ENCODE measurements at places on chromosomes 12 and 14.

- no peak for DNase-seq
Measured at GRCh38 chr12:28629691-28630090, 439.4 kb downstream of the CCDC91 start.

- no peak for DNase-seq
Measured at GRCh38 chr12:2835691-2836403, 1.0 kb upstream of the NRIP2 start.

DNA sequence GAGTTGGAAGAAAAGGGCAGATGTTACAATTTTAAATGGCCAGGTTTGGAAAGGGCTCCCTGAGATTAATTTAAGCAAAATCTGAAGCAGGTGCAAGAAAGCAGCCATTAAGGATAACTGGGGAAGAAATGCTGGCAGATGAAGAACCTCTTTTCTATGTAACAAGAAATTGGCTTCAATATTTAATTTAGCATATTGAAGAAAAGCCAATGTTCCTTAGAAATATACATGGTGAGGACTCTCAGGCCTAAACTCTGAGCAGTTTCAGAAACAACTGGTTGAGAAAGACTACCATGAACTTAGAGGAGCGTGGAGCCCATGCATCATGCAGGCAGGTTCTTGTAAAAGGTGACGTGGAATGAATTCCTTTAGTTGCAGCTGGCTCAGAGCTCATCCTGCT, 152.8 kb downstream of the LRIG3 start:
- DNase-seq, result no peak

- DNase-seq, result no peak
Measured at GRCh38 chr12:84357314-84357713, 555.3 kb downstream of the SLC6A15 start.

- no peak for DNase-seq
Measured at GRCh38 chr12:4975574-4975973, 65.9 kb downstream of the KCNA1 start.

DNA sequence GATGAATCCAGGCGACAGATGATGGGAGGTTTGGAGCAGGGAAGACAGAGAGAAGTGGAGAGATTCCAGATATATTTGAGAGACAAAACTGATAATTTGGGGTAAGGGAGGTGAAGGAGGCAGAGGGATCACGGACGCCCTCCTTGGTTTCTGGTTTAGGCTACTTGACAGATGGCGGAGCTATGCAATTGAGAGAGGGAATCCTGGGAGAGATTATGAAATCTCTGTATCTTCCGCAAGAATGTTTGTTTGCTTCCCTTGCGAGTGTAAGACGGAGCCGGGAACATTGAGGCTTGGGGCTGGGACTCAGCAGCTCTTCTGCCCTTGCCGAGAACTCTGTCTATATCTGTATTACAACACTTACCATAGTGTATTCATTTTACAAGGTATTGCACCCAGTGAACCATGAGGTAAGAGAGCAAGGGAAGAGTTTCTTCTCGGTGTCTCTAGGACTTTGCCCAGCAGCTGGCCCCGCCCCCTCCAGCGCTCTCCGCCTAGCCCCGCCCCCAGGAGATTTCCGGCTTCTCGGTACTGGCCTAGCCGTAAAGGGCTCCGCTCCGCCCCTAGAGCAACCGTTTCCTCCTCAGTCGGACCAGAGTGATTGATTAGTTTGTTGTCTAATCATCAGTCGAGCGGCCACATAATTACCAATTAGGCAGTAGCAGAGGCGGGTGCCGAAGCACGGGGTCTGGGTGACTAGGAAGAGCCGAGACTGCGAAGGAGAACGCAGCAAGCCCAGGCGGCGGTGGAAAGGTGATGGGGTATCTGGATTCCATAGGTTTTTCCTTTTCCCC, at the start of gene PRR13:
TSS of gene PRR13 (plus strand) at position 695 of the 794 bp plus-strand sequence. CDS start 981 bp downstream, outside the sequence.
- peak; percentile 100 for DNase-seq

DNA sequence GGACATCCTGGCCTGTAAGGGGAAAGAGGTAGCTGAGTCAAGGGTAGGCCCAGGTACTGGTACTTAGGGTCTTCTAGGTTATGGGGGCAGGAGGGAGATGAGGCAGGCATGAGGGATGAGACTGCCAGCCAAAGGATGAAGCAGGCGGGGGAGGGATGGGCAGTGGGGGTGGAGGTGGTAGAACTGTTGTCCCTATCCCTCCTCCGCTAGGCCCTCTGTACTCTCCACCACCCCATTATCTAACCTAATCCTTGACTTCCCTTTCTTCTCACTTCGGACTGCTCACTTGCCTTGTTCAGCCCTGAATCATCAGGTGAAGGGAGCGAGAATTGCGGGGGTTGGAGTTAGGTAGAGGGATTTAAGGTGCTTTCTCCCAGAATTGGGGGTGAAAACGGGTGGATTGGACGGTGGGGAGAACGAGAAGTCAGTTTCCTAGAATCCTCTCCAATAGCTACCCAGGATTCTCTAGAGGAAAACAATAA, 562 bp downstream of the PAN2 start:
- no peak for DNase-seq

GRCh38 chr14:59320763-59321625, 132.5 kb downstream of the DAAM1 start:
- DNase-seq, result no peak

GRCh38 chr12:22543246-22544037, 900 bp downstream of the C2CD5 start:
- peak; percentile 33 for DNase-seq

DNA sequence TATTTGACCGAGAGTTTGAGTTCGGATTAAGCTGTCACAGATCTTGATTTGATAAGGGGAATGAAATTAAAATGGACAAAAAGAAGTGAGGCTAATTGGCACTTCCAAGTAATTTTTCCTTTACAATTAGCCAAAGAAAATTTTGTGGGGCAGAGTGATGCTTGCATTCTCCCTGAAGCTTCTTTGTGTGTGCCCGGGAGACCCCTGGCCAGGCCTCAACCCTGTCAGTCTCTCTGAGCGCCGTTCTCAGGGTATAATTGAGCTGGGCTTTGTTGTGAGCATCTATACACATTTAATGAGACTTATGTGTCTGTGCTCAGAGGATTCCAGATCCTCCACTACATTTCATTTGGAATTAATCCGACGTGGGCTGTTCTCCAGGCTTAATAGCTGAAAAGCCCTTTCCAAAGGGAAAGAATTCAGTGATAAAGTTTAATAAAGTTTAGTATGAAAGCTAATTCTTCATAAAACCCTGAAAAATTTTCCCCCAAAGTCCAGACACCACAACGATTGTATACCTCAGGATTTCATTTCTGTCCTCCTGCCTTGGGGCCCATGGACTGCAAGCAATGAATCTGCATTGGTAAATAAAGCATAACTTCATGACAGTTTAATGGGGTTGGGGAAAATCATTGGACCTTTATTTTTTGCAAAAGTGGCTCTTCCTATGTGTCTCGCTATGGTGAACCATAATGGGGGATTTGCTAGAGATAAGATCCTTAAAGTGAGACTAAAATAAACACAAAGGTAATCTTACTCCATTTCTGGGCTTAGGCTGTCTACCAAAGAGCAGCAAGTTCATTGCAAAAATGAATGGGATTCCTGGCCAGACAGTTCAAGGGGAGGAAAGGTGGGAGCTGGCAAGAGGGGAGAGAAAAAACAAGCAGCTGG, 292.6 kb downstream of the C12orf75 start:
- DNase-seq, result no peak

- DNase-seq, result no peak
Measured at GRCh38 chr12:122076743-122077495, 1.6 kb upstream of the MLXIP start.

DNA sequence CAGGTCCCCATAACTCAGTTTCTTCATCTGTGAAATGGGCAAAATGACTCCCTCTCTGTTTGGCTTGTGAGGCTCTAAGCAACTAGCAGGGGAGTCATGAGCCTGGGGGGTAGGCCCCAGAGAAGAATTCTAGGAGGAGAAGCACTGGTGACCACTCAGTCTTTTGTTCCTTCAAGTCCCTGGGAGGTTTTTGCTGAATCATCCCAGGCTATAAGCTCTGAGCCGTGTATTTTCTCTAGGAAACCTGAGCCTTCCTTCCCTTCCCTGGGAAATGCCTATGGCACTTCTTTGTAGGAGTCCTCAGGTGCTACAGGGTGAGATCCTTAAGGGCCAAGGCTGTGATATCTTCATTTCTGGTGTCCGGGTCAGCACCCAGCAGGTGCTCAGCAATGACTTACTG, 4.5 kb downstream of the RPH3A start:
- no peak for DNase-seq

GRCh38 chr12:55061024-55061423, 41.2 kb downstream of the NEUROD4 start:
- no peak for DNase-seq

GRCh38 chr14:80475074-80475473, 263.8 kb upstream of the DIO2 start:
- DNase-seq, result no peak

- DNase-seq, result no peak
Measured at GRCh38 chr12:25830456-25830855, 128.0 kb upstream of the RASSF8 start.

DNA sequence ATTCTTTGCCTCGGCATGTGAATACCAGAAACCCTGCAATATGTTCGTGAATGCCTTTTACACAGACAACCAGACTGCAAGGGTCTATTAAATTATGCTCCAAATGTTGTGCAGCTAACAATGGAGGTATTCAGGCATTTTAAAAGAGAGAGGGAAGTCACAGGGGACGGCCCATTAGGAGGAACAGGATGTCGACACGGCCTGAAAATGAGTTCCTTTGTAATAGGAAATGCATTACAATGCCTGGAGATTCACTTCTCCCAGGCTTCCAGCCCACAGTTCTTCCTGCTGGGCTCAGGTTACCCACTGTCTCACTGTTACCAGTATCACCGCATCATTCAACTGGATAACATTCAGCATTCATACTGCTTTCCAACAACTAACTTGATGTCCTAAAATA, 2.5 kb downstream of the DUSP6 start:
- DNase-seq, result peak; percentile 34

- DNase-seq, result no peak
Measured at GRCh38 chr14:105385698-105386365, 12.5 kb upstream of the TEX22 start.

- DNase-seq, result no peak
Measured at GRCh38 chr14:99779751-99780150, 13.5 kb upstream of the EML1 start.

DNA sequence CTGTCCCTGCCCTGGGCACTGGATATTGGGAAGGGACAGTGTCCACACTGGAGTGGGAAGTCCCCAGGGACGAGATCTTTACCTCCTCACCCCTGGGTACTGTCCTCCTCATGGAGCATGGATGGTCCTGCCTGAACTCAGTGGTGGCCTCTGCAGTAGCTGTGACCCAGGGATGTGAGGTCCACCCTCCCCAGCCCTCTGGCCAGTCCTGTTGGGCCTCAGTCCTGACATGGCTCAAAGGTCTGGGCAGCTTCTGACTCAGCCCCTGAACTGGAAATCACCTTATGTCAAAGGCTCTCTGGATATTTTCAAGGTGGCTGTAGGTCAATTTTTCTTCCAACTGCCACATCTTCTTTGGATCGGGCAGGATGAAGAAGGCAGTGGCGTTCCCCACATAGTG, 24.4 kb downstream of the SERPINA1 start:
- no peak for DNase-seq

DNA sequence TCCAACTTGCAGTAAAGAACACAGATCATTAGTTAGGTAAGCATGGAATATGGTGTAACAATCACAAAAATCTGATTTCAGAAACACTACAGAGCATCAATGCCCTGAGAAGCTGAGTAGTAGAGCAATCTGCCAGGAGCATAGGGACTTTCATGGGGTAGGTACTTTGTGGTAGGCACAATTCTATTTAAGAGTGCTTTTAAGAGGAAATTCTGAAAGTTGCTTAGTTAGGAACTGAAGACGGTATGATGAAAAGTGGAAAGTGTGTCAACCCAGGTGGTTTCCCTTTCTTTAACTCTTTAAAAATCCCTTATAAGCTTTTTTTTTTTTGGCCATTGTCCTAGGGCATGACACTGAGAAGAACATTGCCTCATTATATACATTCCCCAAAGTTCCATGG, 535.7 kb upstream of the FBXO33 start:
- no peak for DNase-seq

DNA sequence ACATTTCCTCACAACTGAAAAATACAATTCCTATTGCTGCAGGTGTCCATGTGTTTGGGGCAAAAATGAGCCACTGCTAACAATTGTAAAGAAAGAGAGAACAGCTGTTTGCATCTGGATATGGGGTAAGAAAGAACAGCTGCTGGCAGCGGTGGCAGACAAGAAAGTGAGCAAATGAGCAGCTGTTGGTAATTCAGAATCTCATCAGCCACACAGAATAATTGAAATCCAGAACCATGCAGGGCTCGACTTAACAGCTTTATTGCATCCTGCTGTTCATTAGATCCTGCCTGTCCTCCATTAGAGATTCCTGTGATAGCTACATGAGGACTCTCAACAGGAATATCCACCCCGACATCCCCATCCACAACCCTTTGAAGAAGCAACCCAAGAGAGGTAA, 62.5 kb upstream of the TSPAN8 start:
- no peak for DNase-seq

- peak; percentile 5 for DNase-seq
Measured at GRCh38 chr14:51419685-51420084, 179.6 kb downstream of the TMX1 start.

GRCh38 chr12:124497039-124497438, 70.4 kb downstream of the NCOR2 start:
- DNase-seq, result no peak

GRCh38 chr14:58118097-58118815, 33.8 kb downstream of the ARMH4 start:
- DNase-seq, result no peak

- no peak for DNase-seq
Measured at GRCh38 chr12:97536353-97536752, 73.7 kb downstream of the RMST start.

DNA sequence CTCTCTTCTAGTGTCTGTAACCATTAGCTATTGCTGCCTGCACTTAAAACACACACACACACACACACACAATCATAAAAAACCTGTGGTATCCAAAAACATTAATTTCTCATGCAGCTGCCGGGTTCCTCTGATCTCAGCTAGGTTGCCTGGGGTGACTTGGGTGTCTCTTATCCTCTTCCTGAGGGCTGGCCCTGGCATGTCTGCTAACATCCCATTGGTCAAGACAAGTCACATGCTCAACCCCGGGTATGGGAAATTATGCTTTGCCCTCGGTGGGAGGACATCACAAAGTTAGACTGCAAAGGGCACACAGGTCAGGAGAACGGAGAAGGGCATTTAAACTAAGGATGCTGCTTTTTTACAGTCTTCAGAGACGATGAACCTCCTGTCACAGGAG, 55.7 kb downstream of the TRPV4 start:
- peak; percentile 59 for DNase-seq

Data from CD4-positive, alpha-beta T cell (primary cell).